ENCODE measurements at places on chromosomes 3 and 15.
A peak's percentile ranks its signal among the peaks of the same experiment; 100 is the strongest.

GRCh38 chr3:58540176-58540858 lies 3.3 kb upstream of the ACOX2 start:
- no peak for DNase-seq

GRCh38 chr3:2847062-2847841 lies 262.9 kb downstream of the IL5RA start:
- no peak for DNase-seq

GRCh38 chr15:67579164-67579563 lies 36.7 kb downstream of the MAP2K5 start:
- no peak for DNase-seq

- DNase-seq = no peak
These were observed 22.7 kb upstream of the EPHB3 start for GRCh38 chr3:184538666-184539431.

DNA sequence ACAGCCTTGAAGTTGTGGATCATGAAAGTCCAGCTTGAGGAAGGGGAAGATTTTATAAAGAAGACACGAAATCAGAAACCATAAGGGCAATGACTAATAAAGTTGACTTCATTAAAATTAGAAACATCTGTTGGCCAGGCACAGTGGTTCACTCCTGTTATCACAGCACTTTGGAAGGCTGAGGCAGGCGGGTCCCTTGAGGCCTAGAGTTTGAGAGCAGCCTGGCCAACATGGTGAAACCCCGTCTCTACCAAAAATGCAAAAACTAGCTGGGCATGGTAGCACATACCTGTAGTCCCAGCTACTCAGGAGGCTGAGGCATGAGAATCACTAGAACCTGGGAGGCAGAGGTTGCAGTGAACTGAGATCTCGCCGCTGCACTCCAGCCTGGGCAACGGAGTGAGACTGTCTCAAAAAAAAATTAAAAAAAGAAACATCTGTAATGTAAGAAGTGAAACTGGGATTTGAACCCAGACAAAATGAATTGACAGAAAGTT lies 7.9 kb upstream of the UBXN7 start:
- no peak for DNase-seq

DNA sequence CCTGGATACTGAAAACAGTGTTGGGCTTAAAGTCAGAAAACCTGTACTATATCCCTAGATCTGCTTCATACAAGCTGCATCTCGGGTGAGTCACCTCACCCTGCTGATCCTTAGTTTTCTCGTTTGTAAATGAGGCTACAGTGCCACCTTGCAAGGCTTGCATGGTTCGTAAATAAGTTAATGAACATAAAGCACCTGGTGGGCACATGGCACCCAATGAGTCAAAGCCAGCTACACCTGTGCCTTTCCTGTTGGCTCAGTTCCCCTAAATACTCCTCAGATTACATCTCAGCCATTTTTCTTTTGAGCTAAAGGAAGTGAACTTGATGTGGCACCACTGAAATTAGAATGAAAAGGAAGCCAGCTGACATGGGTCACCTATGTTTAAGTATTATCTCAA lies 26.5 kb downstream of the RTP1 start:
- DNase-seq = no peak

- DNase-seq = no peak
These were observed 1043.6 kb downstream of the DIPK2A start for GRCh38 chr3:145015253-145015652.

DNA sequence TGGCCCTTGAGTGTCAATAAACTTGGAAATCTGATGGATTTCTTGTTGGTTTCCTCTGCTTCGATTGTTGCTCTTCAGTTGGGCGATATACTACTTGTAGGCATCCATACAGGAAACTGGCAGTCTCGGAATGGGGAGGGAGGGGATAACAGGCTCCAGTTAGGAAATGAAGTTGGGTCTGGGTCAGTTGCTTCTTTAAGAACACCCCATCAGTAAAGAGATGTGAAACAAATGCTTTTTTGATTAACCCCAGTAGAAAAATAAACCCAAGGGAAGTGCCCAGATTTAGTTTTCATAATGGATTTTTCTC lies 681 bp downstream of the CHMP2B start:
- DNase-seq = no peak

- no peak for DNase-seq
These were observed 60.5 kb downstream of the LINGO1 start for GRCh38 chr15:77572186-77572585.

GRCh38 chr3:112228786-112229185 lies 65.2 kb downstream of the SLC9C1 start:
- DNase-seq = no peak

DNA sequence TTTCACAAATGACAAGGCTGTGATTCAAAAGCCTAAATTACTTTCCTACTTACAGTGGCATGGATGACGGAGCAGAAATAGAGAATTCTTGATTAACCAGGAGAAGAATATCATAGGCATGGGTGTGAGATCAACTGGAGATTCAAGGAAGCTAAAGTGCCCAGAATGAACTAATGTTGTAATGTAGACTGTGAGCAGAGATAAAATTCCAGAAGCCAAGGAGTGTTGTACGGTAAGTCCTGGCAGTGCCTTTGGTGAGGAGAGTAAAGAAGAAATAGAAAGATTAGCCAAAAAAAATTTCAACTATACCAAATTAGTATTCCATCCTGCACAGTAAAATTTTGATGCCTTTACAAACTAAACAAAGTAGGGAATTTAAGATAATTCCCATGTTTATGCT lies 75.9 kb downstream of the ZBTB20 start:
- DNase-seq = no peak

DNA sequence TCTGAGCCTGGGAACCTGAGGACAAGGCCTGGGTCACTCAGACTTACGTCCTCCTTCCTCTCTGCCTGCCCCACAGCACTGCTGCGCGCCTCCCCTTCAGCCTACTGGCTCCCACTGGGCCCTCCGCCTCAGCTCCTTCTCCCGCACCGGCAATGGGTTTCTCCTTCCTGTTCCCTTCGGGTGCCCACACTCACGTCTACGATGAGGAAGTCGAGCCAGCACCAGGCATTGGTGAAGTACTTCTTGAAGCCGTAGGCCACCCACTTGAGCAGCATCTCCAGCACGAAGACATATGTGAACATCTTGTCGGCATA lies 70.0 kb downstream of the EXOG start:
- no peak for DNase-seq

DNA sequence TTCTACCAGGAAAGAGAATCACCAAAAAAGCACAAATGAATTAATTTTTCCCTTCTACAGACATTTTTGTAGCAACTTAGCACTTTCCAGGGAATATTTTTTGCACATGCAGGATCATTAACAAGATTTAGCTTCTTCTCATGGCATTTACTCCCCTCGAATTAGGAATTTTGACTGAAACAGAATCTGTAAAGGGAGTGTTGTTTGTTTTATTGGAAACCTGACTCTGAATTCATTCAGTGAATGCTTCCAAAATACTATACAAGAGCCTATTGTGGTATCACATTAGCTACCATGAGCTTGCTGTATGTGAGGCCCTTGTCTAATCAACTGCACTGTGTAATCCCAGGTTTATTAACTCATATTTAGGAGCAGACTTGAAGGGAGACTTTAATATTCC lies 130.4 kb upstream of the ATP10A start:
- DNase-seq = no peak

DNA sequence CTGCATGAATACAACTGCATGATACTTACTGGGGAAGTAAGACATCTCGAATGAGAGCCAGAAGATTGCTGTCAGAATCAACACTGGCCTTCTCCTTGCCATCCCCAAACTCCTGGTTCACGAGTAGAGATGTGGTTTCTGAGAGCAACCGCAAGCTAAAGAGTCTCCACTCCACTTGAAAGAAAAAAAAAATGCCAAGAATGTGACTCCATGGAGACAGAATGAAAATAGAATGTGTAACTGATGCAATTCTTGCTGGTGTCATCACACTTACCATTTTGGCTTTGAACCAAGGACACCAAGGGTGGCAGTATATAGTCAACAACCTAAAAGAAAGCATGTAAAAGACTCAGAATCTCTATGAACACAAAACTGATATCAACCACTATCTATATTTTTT lies 280.4 kb downstream of the ULK4 start:
- peak; percentile 16 for DNase-seq

GRCh38 chr15:89630260-89630659 lies 25.0 kb downstream of the KIF7 start:
- no peak for DNase-seq

DNA sequence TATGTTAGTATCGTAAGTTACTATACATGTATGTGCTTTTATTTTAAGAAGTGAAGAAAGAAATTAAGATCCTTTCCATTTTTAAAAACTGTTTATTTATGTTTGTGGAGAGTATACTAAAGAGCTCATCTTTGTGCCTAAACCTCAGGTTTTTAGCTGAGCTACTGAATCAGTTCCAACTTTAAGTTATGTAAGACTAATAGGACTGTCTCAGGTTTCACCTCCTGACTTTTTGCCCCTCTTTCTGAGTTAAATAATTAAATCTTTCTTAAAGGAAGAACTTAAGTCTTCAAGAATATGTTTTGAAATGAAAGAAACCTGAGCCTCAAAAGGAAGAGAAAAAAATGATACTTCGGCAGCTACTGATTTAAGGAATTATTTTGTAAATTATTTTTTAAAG lies 2.6 kb downstream of the SLMAP start:
- DNase-seq = no peak

DNA sequence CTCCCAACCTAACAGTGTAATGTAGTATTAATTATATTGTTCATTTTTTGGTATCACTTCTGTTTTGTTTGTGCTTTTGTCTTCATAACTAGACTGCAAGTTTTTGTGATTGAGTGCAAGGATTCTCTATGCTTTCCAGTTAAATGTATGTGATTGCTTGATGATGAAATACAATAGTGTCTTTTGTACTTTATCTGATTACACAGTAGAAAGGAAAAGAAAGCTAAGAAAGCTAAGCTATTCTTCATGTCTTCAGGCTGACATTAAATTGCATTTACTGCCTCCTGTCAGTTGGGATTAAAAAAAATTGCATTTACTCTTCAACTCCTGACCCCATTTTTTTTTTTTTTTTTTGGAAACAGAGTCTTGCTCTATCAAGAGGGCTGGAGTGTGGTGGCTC lies 28.5 kb downstream of the RTF1 start:
- no peak for DNase-seq

- DNase-seq = no peak
These were observed 25.2 kb downstream of the ARPP21 start for GRCh38 chr3:35664460-35664919.

GRCh38 chr3:157225001-157225400 lies 65.1 kb upstream of the CCNL1 start:
- DNase-seq = no peak

GRCh38 chr3:183745300-183746098 lies 47.9 kb downstream of the YEATS2 start:
- DNase-seq = no peak

- no peak for DNase-seq
These were observed 913 bp downstream of the FAM174B start for GRCh38 chr15:92654662-92655061.

GRCh38 chr15:30958219-30958618 lies 33.2 kb downstream of the MTMR10 start:
- DNase-seq = no peak

DNA sequence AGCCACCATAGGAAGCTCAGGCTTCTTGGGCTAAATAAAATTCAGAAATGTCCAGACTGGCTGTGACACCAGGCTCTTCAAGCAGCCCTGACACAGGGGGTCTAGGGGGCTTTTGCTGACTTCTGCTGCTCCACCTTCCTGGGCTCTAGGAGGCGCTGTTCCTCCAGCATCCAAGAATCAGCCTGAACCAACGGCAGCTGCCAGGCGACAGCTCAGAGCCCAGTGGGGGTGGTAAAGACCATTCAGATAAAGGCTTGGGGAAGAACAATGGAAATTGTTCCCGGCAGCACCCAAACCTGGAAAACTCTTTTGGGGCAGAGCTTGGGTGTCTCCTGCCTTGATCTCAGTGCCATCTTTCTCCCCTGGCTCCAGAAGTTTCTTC lies 21.6 kb upstream of the PSTPIP1 start:
- no peak for DNase-seq

DNA sequence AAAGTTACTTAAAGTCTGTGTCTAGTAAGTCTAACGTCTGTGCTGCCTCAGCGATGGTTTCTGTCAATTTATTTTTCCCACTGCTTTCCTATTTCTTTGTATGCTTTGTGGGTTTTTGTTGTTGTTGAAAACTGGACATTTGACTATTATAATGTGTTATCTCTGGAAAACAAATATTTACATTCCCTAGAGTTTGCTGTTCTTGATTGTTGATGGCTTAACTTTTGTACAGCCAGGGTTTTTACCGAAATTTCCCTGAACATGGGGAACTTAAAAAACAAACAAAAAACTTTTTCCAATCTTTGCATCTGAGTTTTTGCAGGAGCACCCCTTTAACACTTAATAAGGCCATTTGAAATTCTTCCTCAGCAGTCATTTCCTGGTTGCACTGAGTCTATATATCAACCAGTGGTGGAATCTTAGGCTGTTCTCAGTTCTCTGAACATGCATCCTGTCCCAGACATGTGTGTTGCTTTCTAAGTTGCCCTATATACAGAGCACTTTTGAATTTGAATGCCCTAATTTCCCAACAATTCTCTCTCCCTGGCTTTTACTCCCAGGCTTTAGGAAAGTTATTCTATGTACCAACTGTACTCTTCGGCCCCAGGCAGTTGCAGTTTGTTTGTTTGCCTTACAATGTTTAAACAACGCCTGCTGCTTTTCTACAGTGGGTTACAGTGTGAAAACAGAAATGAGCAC lies 11.8 kb upstream of the PIAS1 start:
- no peak for DNase-seq

GRCh38 chr3:126526668-126527005 lies 2.7 kb downstream of the CHST13 start:
- no peak for DNase-seq

GRCh38 chr15:85109333-85109732 lies 127.7 kb downstream of the PDE8A start:
- no peak for DNase-seq

GRCh38 chr15:85412066-85412465 lies 31.7 kb downstream of the AKAP13 start:
- no peak for DNase-seq

GRCh38 chr3:123683505-123684154 lies 98.8 kb upstream of the HACD2 start:
- no peak for DNase-seq

DNA sequence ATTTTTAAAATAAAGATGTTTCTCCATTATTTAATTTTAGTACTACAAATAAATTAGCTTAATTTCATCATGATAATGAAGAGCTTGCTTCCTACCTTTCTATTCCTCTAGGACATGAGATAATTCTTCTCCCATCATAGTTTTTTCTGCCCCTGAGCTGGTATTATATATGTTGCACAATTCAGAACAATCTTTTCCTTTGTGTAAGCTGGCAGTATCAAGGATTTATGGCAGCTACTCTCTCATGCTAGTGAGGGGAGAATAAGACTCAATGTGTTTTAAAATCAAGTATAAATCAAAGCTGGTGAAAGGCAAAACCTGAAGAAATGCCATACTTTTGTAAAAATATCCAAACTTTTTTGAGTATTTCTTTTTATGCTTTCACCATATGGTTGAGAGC lies 1405.3 kb downstream of the SI start:
- DNase-seq = no peak
